ENCODE measurements at places on chromosomes 5 and 9.

- peak; percentile 35 for DNase-seq
Observed at GRCh38 chr5:170638454-170639220, 134.8 kb downstream of the KCNIP1 start.

DNA sequence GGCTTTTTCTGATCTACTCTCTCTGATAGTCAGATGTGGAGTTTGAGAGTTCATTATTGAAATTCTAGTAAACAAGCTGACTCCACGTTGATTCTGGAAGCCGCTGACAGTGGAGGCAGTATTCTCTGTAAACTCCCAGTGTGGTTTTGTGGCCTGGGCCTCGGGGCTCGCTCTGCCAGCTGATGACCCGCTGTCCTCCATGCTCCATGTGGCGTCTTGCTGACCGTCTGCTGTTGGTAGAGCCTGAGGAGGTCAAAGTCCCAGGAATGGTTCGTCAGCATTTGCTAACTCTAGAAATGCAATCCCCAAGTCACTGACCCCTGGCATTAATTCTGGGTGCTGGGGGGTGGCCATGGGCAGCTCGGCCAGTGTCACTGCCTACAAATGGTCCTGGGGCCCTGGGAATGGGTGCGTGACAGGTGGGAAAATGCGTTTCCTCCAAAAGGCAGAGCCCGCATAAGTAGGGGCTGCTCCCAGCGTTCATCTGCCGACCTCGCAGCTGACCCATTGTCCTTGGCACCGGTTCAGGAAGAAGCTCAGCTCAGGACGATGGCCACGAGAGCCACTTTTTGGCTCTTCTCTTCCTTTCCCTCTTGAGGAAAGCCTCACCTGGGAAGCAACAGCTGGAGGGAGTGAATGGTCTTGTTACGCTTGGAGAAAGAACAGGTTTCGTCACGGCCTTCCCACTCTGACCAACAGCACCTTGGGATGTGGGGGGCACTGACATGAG lies 55.1 kb downstream of the MRPL36 start:
- DNase-seq = no peak

DNA sequence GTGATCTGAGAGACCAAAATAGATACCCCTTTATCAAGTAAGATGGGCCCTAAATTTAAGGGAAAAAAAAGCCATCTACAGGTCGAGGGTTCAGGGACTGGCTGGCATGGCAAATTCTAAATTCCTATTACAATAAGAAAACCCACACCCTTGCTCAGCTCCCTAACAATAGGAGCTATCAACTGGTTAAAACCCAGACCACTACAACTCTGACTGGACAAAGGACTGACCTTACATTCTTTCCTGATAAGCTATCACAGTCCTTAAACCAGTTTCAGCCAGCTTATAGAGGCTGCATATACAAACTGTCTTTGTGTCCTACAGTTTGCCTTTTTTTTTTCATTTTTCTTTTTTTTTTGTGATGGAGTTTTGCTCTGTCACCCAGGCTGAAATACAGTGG lies 803.6 kb downstream of the NR2F1-AS1 start:
- DNase-seq = no peak

DNA sequence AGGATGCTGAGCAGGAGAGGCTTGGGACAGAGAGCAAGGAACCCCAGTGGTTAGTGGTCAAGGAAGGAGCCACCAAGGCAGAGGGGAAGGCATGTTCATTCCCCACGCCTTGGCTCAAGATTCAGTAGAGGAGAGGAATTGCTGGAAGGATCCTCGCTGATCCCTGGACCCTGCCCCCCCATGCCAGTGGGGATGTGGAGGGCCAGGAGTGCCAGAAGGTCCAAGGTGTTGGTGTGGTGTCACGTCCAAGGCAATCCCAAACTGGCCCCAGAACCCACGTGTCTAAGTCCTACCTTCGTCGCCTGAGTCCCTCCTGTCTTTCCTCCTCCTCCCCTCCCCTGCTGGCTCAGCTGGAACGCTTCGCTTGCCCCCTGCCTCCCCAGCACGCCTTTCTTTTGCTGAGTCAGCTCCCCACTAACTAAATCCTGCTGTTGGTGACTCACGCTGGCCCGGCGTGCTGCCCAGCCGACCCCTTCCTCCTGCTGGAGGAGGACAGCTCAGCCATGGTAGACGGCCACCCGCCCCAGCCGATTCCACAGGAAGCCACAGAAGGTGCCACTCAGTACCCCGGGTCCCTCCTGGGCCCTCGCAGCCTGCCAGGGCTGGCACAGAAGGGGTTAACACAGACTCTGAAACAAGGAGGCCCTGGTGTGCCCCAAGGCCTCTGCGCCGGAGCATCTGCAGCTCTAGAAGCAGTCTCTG lies 37.6 kb upstream of the ORM1 start:
- no peak for DNase-seq

- no peak for DNase-seq
Observed at GRCh38 chr5:9063615-9064245, 482.1 kb downstream of the SEMA5A start.

DNA sequence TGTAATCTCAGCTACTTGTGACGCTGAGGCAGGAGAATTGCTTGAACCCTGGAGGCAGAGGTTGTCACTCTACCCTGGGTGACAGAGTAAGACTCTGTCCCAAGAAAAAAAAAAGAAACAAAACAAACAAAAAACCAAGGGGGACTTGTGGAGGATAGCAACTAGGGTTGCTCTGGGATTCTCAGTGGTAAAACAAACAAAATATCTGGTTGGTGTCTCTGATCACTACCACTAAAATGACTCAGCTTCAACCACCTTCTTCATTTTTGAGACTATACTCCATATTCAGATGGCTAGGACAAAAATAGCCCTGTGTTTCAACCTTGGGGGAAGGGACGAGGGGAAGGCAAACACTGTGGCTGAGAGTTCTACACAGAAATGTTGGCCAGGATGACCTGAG lies 110.3 kb downstream of the ARRDC3 start:
- no peak for DNase-seq

GRCh38 chr5:140399979-140400729 lies 1.5 kb upstream of the ANKHD1 start:
- DNase-seq = no peak

- no peak for DNase-seq
Observed at GRCh38 chr5:126736141-126736540, 40.8 kb upstream of the LMNB1 start.

GRCh38 chr5:119359737-119360413 lies 4.1 kb downstream of the TNFAIP8 start:
- no peak for DNase-seq

DNA sequence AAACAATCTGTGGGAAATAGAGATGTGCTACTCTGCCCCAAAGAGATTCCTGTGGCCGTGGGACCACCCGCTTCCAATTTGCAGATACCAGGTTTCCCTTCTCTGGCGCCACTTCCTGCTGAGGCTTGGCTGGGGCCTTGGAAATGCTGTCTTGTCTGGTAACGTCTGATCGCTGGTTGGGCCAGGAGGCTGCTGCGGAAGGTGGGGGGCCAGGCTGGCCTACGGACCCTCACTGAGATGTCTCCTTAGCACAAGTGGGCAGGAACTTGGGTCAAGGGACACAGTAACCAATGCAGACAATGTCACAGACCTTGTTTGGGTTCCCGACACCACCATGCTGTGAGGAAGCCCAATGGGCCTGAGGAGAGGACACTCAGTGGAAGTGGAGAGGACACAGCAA lies 31.7 kb upstream of the IRX4 start:
- DNase-seq = no peak

DNA sequence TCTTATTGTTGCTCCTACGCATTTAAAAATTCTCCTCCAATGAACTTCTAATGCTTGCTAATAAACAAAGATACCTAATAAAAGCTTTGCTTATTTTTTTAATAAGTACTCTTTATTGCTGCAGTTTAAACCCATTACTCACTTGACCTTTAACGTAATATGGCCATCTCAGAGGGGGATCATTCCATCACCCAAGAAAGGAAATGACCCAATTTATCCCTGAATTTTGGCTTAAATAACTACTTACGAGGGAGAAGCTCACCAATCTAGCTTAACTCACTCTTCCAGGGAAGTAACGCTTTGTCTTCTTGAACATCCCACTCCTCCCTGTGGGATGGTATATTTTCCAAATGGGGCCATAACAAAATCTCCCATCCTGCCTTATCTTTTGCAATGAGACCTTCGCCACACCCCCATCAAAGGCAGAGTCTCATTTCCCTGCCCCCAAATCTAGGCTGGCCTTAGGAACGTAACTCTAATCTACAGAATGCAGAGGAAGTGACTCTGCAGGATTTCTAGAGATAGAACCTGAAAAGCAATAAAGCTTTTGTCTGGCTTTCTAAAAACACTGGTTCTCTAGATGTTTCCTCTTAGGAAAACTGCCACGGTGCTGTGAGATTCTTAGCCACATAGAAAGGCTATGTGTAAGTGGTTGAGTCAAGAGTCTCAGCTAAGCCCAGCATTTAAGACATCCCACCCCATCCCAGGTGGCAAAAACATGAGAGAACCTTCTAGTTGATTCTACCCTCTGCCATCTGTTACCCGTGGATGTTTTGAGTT lies 310.0 kb downstream of the ASTN2 start:
- no peak for DNase-seq

Measured in CMK (cell line).